CD4-positive, alpha-beta T cell treated with Interferon alpha-2 for 1 hour (primary cell): ENCODE measurements at places on chromosomes 6 and 20.

DNA sequence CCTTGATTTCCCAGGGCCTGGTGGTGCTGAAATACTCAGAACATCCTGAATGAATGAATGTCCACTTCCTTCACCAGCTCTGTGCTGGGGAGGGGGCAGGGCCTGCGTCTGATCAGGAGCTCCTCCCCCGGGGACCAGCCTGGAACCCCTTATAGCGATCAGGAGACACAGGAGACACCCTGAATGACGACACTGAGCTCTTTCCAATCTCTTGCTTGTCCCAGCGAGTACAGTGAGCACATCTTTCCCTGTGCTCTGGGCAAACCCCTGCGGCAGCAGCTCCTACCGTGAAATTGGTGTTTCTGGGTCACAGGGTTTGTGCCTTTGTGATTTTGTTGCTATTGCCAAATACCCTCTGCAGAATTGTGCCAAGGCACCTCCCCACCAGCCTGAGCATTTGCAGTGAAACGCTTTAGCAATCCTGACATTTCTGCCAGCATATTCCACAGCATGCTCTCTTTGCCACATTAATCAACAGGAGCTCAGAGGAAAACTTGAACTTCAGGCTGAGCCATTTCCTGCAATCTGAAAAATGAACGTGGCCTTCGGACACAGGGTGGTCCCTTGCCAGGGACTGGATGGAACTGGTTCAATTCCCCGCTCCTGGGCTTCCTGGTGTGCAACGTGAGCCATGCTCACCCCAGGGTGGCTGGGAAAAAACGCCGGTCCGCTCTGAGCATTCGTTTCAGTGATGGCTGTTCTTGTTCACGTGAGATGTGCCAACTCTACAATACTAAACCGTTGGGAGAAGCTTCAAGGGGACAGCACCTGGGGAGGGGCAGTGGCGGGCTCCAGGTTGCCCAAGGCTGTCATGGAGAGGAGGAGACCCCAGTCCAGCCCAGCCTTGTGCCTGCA is 23.1 kb upstream of the MRGBP start:
- DNase-seq, result no peak

DNA sequence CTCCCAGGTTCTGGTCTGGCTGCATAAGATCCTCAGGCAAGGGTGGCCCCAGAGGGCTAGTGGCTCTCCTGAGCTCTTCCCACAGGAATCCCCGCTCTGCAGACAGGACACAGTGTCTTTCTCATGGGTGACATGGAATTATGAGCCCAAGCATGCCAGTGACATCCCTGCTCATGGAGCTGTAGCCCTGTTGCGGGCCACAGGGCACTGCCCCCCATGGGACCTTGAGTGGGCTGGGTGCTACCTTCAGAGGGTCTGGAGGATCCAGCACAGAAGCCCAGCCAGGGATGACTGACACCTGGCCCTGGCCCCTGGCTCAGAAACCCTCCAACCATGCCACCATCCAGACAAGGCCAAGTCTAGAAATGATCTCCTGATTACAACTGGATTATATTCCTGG is 657.5 kb upstream of the DEFB115 start:
- no peak for DNase-seq

DNA sequence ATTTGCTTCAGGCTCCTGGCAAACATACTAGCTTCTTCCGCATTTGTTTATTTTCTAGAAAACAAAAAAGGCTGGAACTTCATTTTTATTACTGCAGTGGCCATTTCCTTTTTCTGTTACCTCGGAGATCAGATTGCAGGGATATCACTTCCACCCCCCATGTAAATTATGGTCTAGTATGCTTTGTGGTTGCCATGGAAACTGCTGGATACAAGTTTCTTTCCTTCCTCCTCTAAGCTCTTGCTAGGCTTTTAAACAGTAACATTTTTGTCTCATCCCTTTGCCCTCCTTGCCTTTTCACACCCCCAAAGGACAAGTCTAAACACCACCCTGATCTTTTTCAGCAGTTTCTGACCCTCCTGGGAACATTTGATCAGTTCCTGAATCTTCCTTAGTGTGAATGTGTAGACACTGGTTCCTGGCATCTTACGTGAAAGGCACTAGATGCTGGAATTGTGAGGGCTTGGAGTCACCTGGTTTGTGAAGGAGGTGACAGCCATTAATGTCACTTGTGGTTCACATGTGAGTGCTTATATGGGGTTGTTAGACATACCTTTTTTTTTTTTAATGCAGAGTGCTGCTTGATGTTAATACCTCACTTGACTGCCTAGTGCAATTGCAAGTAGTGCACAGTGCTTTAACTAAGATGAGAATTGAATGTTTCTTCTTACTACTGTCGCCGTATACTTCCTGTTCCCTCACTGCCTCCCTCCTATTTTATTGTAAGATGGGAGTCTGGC is 181.6 kb downstream of the JARID2 start:
- DNase-seq, result no peak

DNA sequence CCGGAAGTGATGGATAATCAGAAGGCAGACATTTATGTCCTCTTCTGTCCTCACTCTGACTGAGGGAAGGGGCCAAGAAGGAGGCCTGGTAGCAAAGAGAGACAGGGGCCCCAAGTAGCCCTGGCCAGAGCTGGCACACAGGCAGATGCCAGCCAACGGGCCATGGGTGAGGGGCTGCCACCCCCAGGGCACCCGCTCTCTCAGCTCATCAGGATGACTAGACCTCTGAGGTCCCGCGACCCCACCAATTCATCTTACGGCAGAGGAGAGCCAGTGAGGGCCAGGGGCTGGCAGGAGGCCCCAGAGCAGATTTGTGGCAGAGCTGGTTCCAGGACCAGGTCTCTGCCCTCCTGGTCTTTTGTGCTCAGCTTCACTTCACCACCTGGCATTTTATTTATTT is 43.1 kb upstream of the MDFI start:
- no peak for DNase-seq

DNA sequence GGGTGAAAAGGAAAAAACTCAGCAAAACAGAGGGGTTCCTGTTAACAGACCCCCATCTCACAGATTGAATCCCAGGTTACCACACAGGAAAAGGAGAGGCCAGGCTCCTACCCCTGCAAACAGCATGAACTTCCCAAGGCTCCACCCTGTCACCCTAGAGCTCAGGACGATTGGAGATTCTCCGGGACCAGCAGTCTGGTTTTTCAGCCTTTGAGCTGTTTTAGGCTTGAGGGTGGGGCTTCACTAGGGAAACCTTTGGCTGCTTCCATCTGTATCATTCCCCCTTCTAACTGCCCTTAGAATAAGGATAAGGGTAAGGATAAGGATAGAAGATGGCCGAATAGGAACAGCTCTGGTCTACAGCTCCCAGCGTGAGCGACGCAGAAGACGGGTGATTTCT is 16.0 kb downstream of the C6orf58 start:
- no peak for DNase-seq

DNA sequence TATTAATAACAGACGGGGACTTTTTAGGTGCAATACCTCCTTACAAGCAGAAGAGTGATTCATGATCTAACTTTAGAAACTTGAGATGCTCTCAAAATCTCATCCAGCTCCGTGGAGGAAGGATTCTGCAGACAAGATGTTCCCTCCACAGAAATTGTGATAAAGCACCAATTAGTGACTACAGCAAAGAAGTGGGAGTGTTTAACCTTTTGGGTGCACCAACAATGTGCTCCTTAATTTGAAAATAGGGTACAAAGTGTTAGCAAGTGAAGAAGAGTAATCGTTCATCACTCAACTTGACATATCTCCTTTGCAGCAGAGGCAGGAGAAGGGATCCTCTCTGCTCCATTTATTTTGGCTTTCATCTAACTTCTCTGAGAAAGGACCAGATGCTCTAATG is 22.8 kb upstream of the SCP2D1 start:
- DNase-seq, result no peak

DNA sequence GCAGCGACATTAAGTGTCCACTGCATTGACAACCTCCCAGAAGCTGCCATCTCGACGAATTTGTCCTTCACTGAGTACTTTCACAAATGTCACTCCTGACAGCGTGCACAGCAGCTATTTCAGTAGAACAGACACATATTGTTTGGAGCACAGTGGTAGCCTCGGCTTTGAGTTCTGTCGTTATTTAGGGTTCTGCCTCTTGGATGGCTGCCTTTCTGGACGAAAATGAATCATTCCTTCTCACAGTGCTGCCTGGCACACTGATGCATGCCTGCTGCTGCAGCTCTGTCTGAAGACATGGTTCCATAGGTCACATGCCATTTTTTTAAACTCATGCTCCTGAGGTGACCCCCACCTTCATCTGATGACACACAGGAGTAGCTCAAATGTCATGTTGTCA is 477.0 kb downstream of the C6orf118 start:
- no peak for DNase-seq

- no peak for DNase-seq
Observed at GRCh38 chr6:30206799-30207618, 6.2 kb downstream of the TRIM26 start.

GRCh38 chr6:138107752-138108592 is 753 bp upstream of the PERP start:
- no peak for DNase-seq

- DNase-seq, result no peak
Observed at GRCh38 chr6:39362487-39362865, 40.0 kb upstream of the KCNK16 start.

DNA sequence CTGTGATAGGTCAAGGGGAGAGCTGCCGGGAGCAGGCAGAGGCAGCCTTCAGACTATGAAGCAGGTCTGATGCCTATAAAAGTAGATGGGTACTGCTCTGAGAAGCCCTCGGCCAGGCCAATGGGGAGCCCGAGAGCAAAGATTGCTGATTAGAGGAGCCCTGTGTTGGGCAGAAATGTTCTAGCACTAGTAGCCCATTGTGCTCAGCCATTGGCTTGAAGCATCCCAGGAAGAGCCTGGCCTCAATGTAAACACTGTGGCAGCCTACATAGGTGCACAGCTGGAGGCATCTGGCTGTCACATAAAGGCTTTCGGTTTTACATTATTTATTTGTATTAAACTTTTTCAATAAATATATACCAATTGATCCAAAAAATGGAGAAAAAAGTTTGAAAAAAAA is 67.7 kb downstream of the SNAP25 start:
- no peak for DNase-seq

GRCh38 chr6:40585223-40585622 is 1.9 kb downstream of the LRFN2 start:
- no peak for DNase-seq

GRCh38 chr20:43710370-43711044 is 16.3 kb downstream of the GTSF1L start:
- DNase-seq, result no peak

- no peak for DNase-seq
Observed at GRCh38 chr20:1283522-1284510, 17.7 kb downstream of the SNPH start.

DNA sequence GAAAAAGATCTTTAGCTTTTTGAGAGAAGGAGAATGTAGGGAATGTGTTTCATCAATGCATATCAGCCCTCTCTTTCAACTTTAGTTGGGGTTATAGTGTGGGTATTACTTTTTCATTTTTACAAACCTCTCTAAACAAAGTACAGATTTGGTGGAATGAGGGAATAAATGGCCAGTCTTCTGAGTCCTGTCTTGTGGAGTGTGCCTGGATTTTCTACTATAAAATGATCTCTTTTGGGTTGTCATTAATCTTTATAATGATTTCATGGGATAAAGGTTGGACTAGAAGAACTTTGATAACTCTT is 209.3 kb downstream of the RNF144B start:
- DNase-seq, result no peak

- DNase-seq, result no peak
Observed at GRCh38 chr20:58054780-58055373, 173.6 kb downstream of the ANKRD60 start.

GRCh38 chr6:41229721-41230120 is 1.6 kb downstream of the TREML4 start:
- no peak for DNase-seq

DNA sequence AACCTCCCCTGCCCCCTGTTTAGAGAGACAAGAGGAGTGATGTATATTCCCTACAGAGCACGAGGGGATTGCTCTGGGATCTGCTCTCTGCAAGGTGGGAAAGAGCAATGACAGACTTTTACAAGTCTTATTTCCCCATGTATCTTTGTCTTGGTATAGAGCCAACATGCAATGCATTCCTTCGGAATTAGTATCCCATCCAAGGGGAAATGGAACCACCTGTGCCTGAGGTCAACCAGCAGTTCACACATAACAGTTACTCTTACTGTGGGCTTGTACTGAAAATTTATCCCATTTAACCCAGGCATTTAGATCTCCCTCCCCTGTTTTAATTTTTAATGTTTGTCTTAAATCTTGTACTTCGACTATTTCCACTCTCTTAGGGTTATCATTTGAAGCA is 250.4 kb downstream of the C6orf118 start:
- no peak for DNase-seq

GRCh38 chr6:43939281-43940070 is 169.5 kb downstream of the VEGFA start:
- no peak for DNase-seq

- no peak for DNase-seq
Observed at GRCh38 chr6:160139420-160139851, 17.8 kb downstream of the SLC22A1 start.

GRCh38 chr6:79421001-79421411 is 116.2 kb downstream of the LCA5 start:
- DNase-seq, result no peak

DNA sequence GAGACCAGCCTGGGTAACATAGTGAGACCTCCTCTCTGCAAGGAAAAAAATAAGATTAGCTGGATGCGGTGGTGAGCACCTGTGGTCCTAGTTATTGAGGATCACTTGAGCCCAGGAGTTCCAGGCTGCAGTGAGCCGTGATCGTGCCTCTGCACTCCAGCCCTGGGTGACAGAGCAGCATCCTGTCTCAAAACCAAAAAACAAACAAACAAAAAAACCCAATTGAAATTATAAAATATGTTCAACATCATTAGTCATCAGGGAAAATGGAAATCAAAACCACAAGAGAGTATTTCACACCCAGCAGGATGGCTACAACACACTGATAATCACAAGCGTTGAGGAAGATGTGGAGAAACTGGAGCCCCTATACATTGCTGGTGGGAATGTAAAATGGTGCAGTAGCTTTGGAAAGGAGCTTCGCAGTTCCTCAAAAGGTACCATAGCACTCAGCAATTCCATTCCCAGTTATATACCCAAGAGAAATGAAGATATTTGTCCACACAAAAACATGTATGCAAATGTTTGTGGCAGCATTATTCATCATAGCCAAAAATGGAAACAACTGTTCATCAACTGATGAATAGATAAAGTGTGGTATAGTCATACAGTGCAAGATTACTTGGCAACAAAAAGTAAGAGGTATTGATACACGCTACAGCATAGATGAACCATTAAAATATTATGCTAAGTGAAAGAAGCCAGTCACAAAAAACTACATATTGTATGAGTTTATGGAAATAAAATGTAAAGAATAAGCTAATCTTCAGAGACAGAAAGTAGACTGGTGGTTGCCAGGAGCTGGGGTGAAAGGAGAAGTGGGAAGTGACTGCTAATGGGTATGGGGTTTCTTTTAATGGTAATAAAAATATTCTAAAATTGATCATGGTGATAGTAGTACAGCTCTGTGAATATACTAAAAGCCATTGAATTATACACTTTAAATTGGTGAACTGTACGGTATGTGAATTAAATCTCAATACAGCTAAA is 38.7 kb upstream of the RIPOR2 start:
- no peak for DNase-seq
